ENCODE measurements at places on chromosomes 1 and 21.
A peak's percentile ranks its signal among the peaks of the same experiment; 100 is the strongest.

DNA sequence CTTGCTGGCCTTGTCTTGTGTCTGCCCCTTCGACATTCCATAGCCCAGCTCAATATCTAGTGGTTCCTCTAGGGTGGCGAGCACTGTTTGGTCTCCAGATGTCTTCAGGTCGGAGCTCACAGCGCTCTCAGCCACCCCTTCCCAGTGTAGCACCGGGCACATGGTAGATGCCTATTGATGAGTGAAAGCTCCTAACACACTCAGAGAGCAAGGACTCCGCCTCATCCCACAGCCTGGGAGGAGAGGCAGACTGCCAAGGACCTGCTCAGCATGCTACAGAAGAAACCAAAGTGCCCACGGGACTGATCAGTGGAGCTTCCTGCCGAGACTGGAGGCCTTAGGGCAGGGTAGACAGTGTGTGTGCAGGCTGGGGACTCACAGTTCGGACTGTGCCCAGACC is 10.9 kb downstream of the PCSK9 start:
- DNase-seq = peak; percentile 58

GRCh38 chr1:30699762-30700161 is 23.6 kb downstream of the MATN1 start:
- no peak for DNase-seq

- DNase-seq = no peak
These were observed 106.0 kb downstream of the PCNX2 start for GRCh38 chr1:233189526-233189925.

GRCh38 chr1:55353707-55354620 is 138.8 kb upstream of the USP24 start:
- DNase-seq = no peak

- no peak for DNase-seq
These were observed 50.0 kb upstream of the LRRC3 start for GRCh38 chr21:44405091-44405947.

DNA sequence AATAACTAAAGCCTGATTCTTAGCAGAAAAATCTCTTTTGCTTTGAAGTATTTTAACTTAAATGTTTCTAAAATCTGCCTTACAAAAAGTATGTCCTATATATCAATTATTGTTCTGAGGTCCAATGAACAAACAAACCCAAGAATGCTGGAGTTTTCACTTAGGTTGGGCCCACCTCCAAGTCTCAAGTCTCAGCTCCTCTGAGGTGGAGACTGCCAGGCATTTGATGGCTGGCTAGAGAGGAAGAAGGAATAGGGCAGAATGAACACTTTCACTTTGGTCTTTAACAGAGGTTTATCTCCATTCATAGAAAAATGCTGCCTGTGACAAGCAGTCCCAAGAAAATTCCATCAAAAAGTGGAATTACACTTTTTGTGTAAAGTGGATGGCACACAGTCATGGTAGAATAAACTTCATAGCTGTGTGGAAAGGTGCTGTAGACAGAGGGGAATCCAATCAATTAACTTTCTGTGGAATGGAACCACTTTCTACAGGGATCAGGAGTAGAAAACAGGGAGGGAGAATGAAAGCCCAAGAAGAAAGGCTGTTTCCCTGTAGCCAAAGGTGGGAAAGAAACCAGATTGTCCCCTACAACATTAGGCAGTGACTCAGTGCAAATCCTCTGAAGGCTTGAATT is 349.4 kb upstream of the RUNX1 start:
- peak; percentile 31 for DNase-seq

DNA sequence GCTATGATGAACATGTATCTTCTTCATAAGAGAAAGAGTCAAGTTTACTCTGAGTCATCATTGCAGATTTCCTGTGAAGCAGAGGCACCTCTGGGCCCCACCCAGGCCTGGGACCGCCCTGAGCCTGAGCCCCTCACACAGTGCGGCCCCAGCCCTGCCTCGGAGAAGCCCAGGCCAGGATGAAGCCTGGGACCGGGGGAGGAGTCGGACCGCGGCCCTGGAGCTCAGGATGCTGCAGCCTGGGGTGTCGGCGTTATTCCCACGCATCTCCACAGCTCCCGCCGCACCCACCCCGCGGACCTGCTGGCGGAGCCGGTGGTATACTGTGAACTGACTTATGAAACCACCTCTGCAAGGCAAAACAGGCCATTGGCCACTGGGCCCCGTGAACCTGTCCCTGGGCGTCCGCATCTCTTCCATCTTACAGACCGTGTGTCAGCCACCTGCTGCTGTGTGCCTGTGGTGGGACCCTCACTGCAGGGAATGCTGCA is 2.4 kb upstream of the COL6A1 start:
- DNase-seq = peak; percentile 58

DNA sequence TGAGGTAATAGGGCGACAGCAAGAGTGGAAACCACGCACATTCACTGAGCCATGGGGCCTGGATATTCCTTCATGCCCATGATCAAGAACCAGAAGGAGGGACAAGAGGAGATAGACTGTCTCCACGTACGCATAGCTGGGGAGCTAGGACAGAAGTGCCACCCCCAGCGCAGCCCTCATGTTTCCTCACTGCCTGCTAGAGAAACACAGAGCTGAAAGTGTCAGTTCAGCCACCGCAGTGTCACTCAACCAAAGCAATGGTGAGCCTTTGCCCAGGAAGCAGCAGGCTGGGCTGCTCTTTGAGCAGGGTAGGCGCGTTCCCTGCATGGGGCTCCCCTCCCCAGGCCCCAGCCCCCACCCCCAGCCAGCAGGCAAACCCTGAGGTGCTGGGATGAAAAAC is 68.5 kb downstream of the STUM start:
- no peak for DNase-seq

DNA sequence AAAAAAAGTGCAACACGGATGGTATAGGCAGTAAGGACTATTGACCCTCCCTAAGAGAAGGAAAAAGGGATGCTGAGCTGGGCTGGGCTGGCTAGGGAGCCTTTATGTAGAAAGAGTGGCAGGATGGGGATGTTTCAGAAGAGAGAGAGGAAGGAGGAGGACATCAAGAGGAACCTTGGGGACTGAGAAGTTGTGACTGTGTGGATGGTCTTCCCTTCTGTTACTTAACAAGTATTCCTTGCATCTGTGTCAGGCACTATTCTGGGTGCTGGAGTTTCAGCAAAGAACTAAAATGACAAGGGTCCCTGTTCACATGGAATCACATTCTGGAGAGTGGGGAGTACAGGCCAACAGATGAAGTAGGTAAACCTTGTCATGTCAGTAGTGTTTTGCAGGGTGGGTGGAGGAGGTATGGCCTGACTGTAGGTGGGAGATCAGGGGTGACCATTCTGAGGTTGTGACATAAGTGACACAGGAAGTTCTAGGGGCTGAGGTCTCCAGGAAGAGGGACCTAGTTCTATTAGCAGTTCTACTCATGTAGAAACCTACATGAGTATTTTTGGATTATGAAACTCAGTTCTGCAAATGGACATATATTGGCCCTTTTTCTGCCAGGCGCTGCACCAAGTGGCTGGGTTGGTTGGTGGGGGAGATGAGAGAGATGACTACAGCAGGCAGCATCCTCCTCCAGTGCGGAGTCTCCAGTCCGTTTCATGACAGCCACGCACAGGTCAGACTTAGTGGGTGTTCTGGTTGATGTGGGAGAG is 53.8 kb downstream of the PRDM2 start:
- DNase-seq = no peak

GRCh38 chr1:231990388-231990787 is 363.8 kb downstream of the DISC1 start:
- DNase-seq = peak; percentile 18

DNA sequence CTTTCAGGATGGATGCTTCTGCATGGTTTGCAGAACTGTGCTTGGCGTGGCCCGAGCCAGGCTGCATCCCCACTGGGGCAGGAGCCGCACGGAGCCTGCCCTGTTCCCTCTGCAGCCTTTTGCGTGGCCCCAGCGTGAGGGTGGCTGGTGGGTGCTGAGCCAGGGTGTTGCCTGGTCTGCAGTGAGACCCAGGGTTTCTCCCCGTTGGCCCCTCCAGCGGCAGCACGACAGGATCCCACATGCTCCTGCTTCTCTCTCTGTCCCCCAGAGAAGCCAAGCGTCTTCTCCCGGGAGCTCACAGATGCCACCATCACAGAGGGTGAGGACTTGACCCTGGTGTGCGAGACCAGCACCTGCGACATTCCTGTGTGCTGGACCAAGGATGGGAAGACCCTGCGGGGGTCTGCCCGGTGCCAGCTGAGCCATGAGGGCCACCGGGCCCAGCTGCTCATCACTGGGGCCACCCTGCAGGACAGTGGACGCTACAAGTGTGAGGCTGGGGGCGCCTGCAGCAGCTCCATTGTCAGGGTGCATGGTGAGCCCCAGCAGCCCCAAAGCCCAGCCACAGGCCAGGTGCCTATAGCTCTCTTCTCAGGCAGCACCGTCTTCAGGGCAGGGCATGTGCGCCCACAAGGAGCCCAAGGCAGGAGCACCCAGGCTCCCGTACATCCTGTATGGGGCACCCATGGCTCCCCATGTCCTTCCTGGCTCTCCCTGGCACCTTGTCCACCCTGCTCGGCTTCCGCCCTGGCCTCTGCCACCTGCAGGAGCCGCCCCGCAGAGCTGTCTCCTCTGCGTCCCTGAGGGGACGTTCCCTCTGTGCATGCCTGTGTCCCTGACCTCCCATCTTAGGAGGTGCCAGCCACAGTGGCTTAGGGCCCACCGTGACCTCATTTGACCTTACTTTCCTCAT is 78.9 kb downstream of the OBSCN start:
- DNase-seq = no peak

GRCh38 chr1:157880621-157881020 is 39.0 kb upstream of the CD5L start:
- DNase-seq = no peak

- peak; percentile 1 for DNase-seq
These were observed 22.8 kb upstream of the CRNN start for GRCh38 chr1:152436593-152437496.

- no peak for DNase-seq
These were observed 23.9 kb downstream of the DCAF8 start for GRCh38 chr1:160238408-160238807.

DNA sequence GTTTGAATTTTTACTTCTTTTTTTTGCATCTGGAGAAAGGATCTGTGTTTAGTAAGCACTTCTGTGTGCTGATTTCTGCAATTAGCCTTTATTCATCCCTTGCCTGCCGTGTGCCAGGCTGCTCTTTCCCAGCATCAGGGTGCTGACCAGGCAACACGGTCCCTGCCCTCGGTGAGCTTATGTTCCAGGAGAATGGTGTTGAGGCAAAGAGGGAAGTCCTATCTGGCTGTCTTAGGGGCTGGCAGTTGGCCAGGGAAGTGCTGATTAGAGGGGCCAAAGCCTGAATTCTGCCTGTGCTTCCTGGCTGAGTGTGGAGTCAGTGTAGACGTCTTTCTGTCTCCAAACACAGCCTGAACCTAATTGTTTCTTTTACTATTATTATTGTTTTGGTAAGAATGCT is 187.1 kb downstream of the CAMTA1 start:
- no peak for DNase-seq

GRCh38 chr1:219505886-219506285 is 107.0 kb downstream of the ZC3H11B start:
- no peak for DNase-seq

DNA sequence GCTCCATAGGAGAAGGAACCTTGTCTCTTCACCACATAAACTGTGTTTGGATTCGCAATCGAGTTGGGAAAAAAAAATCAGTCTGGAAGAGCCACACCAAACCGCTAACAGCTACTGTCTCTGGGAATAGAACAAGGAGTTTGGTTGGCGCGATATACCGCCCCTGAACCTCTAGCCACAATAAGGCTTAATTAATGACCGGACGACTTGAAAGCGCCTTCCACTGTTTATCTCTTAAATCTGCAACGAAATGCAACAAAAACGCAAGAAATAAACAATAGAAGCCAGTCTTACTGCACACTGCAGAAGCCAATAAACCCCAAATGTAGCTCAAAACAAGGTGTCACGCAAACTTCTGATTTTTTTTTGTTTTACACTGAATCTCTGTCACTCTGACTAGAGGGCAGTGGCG is 10.9 kb downstream of the BTBD19 start:
- DNase-seq = no peak

DNA sequence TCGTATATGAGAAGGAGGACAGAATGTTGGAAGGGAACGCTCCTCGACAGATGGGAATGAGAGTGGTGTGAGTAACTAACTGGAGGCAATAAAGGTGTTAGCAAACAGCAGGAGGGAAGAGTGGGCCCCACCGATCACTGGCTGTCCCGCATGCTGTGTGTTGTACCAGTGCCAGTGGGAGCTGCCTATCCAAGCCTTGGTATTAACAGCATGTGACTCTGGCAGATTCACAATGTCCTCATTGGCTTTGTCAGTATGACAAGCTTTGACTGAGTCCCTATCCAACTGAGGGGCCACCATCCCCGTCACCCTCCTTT is 188.3 kb downstream of the NRIP1 start:
- DNase-seq = no peak

DNA sequence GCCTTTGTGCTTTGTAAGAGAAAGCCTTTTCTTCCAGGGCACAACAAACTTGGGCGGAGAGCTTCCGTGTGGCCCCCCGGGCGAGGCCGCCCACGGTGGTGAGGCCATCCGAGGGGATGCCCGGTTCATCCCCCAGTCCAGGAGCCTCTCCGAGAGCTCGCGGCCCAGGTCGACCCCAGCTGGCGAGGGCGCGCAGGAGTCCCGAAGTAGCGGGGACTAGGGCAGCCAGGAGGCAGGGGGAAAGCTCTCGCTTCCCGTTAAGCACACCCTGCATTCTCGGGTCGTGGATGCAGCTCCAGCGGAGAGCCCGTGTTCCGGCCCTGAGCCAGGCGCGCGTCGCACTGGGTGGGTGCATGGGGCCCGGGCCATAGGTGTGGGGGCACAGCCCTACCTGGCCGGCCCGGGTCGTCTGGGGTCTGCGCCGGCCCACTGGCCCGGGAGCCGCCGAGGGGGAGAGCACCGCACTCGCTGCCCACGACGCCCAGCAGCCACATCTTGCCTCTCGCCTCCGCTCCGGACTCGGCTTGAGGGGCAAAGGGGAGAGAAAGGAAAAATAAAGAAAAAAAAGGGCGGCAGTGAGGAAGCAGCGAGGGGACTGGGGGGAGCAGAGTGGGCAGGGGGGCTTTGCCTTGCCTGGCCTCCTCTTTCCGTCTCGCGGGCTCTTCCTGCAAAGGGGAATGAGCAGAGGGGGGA is 1.8 kb downstream of the RNF220 start:
- DNase-seq = no peak

DNA sequence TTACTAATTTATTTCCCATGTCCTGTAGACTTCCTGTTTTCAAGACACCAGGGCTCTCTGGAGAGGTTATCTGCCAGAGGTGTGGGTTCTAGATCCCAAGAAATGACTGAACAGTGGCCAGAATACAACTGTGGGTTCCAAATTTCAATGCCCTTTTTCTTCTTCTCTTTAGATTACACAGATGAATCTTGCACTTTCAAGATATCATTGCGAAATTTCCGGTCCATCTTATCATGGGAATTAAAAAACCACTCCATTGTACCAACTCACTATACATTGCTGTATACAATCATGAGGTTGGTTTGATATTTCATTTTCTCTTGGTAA is 15.0 kb downstream of the IFNAR2 start:
- DNase-seq = no peak

- no peak for DNase-seq
These were observed 27.8 kb upstream of the UBE2U start for GRCh38 chr1:64175639-64176038.

GRCh38 chr1:157639800-157640199 is 41.9 kb upstream of the FCRL4 start:
- no peak for DNase-seq
